ENCODE measurements at places on chromosomes 16 and 17. TPM values are rescaled to one million over a fixed set of nuclear protein-coding genes. Genes with fewer than 3 reads are reported as not detected.

GRCh38 chr16:84421081-84421937 is 53.0 kb downstream of the ATP2C2 start:
- DNase-seq = no peak

DNA sequence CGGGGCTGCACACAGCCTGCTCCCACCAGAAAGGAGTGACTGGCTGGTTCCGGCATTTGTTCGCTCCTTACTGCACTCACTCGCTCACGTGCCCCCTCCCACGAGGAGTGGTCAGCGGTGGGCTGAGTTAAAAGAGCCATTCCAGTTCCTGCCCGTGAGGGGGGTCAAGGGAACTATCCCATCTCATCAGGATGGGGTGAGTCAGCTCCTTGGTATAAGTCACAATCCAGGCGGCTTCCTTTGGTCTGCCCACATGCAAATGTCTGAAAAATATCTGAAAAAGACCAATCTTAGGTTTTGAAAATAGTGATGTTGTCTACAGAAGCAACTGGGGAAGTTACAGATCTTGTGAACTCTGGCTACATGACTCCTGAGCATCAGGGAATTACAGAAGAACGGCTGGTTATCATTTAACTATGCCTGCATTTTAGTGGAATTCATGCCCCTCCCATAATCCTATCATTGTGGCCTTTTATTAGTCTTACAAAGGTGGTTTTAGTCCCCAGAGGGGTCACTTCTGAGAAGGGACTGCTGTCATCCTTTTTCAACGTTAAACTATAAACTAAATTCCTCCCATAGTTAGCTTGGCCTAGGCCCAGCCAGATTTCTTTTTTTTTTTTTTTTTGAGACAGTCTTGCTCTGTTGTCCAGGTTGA is 9.8 kb upstream of the TNFSF12 start:
- peak; percentile 66 for DNase-seq

DNA sequence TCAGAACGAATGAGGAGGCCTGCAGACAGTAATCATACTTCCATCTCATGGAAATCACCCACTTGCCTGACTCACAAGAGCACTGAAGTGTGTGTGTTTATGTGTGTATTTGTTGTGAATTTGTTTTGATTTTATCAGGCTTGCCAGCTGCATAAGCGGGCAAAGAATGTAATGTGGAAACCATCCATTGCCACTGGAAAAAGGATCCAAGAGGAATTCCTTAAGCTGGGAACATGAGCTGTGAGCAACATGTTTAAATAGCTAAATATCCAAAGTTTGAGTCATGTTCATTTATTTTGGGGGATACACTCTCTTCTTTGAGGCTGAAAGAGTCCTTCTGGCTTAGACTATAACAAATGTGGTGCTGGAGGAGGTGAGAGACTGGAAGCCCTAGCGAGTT is 198.4 kb upstream of the TBX2 start:
- DNase-seq = peak; percentile 3

- no peak for DNase-seq
Observed at GRCh38 chr17:79527306-79527705, 83.5 kb downstream of the RBFOX3 start.

- DNase-seq = no peak
Observed at GRCh38 chr17:7786866-7787265, 47.2 kb upstream of the KDM6B start.

DNA sequence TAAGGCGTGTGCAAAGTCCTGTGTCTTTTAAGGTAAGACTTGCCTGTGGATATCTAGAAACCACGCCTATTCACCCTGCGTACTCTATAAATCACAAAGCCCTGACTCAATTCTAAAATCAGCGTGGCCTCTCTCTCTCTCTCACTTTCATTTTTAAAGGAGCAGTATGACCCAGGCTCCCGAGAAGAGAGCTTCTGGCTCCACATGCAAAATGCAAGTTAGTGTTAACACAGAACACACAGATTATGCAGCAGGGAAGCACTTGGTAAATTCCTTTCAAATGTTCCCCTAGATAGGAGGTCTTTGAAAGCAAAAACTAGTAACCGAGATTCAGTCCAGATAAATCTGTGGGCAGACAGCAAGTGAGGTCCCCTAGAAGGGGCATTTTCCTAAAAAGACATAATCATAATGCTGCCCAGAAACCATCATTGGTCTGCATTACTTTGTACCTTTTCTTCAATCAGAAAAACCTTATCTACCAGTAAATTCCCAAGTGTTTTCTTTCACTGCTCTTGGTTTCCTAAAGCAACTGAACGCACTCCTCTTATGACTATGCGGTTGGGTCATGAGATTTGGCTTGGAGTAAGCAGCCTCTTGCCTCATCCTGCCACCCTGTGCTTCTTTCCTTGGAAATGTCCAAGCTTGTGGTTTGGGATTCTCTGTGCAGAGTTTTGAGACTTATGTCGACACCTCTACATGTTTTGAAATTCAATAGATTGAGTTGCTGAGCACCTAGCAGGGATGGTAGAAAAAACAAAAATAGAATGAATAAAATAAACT is 31.7 kb upstream of the KCNJ2 start:
- DNase-seq = peak; percentile 69

GRCh38 chr17:83010206-83011200 is 68.9 kb upstream of the METRNL start:
- no peak for DNase-seq

DNA sequence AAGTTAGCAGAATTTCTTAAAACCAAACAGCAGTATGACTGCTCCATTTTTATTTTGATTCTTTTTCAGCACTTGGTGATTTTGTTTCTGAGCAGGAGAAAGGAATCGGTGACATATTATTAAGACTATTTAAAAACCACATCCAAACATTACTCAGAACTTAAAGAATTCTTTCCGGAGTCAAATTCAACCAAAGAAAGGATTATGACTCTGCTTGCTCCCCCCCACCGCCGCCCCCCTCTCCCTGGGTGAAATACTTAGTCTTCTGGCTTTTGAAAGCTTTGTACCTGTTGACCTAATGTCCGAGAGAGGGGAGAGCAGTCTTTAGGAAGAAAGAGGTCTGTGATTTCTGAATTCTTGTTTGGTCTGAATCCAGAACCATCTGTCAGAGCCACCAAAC is 17.9 kb upstream of the COL1A1 start:
- DNase-seq = no peak

DNA sequence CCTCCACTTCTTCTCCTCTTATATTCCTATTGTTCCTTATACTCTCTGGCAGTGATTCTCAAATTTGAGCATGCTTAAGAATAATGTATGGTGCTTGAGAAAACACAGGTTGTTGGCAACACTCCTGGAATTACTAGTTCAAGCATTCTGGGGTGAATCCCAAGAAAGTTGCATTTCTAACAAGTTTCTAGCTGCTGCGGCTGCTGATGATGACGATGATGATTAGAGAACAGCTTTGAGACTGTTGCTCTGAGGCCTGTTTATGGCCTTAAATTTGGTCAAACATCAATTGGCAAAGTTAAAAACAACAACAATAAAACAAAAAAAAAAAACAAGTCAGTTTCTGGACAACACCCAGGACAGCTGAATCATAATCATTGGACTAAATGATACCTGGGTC is 961.9 kb downstream of the CDH11 start:
- DNase-seq = no peak

- DNase-seq = no peak
Observed at GRCh38 chr16:75250809-75251279, 580 bp downstream of the BCAR1 start.

GRCh38 chr16:19307587-19308241 is 22.2 kb downstream of the CLEC19A start:
- no peak for DNase-seq

GRCh38 chr17:67123699-67124098 is 79.3 kb downstream of the CACNG1 start:
- DNase-seq = no peak

GRCh38 chr16:53643474-53643873 is 60.2 kb downstream of the RPGRIP1L start:
- no peak for DNase-seq

GRCh38 chr16:46836534-46837530 is 5.9 kb upstream of the C16orf87 start:
- DNase-seq = no peak

GRCh38 chr16:79776243-79776847 is 175.8 kb upstream of the MAF start:
- DNase-seq = no peak

- DNase-seq = no peak
Observed at GRCh38 chr17:16081507-16082087, 82.0 kb downstream of the TTC19 start.

DNA sequence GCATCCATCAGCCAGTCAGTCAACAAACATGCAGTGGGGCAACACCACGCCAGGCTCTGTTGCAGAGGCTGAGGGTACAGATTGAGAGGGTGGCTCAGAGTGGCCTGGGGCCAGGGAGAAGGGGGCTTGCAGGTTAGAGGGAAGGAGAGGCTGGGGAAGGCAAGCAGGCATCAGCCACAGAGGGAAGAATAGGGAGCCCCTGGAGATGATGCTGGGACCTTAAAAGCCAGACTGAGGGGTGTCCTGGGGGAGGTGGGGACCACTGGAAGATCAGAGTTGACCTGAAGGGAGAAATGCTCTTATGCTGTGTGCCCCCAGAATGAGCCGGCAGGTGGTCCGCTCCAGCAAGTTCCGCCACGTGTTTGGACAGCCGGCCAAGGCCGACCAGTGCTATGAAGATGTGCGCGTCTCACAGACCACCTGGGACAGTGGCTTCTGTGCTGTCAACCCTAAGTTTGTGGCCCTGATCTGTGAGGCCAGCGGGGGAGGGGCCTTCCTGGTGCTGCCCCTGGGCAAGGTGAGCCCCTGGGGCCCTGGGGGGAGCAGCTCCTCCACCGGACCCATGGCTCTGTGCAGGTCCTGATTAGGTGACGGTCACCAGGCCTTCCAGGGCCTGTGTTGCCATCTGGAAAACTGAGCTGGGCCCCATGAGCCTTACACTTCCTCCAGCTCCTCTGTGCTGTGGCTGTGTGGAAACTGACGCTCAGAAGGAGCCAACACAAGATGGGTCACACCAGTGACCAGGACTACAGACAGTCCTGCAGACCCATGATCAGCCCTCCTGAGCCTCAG is 1.7 kb downstream of the CORO1A start:
- DNase-seq = no peak

GRCh38 chr17:47720196-47720595 is 12.8 kb upstream of the TBX21 start:
- DNase-seq = no peak

- no peak for DNase-seq
Observed at GRCh38 chr17:28925912-28926365, 23.1 kb upstream of the DHRS13 start.

Gene NAGS
- 2.0 TPM for total RNA-seq

Gene COX10
- total RNA-seq = 10.7 TPM

Gene GPR179
- total RNA-seq = not detected

Gene NLE1
- total RNA-seq = 9.9 TPM

Gene ITGB3
- 126 TPM for total RNA-seq

Gene TMEM88
- 7.1 TPM for total RNA-seq

Measured in lung microvascular endothelial cell (primary cell).